ENCODE measurements at places on chromosomes 3 and 15. TPM values are rescaled to one million over a fixed set of nuclear protein-coding genes. Genes with fewer than 3 reads are reported as not detected.

- no peaks in the 10 kb centered on the region for H3K4me1 ChIP-seq
- DNase-seq, result no peak
- H3K36me3 ChIP-seq, result no peaks in the 10 kb centered on the region
- H3K27ac ChIP-seq, result no peak overlapping the region
- H3K4me3 ChIP-seq, result no peak overlapping the region
Measured at GRCh38 chr3:125958511-125959316, 10.3 kb upstream of the ROPN1B start.

GRCh38 chr3:190083635-190084034 is 37.1 kb downstream of the P3H2 start:
- no peaks in the 10 kb centered on the region for H3K4me1 ChIP-seq
- no peak overlapping the region for H3K27ac ChIP-seq
- H3K4me3 ChIP-seq, result no peak overlapping the region
- H3K36me3 ChIP-seq, result no peaks in the 10 kb centered on the region
- no peak for DNase-seq

DNA sequence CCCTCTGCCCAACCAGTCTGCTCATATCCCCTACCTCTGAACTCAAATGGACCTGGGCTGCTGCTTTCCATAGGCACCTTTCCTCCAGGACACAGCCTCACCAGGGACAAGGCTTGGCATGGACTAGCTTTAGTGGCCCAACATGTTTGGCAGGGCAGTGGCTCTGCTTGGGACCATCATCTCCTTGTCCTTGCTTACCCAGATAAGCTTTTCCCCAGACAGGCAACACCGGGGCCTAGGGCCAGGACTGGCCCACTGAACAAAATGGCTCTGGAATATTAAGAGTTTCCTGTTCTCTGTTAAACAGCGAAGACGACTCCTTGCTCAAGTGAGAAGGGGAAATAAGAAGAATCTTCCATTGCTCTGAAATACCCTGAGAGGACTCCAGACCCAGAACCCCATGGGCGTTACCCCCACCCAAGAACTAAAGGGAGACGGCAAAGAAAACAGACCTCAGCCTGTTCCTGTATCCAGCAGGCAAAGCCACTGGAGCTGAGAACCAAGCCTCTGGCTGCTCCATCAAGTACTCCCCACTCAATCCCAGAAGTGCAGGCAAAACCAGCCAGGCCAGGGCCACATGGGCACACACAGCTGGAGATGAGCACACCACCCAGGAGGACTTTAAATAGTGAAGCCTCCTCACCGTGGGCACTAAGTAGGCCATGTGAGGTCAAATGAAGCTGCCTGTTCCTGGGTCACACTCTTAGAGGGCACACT is 45.5 kb downstream of the CTNNB1 start:
- no peak overlapping the region for H3K4me3 ChIP-seq
- H3K36me3 ChIP-seq, result no peaks in the 10 kb centered on the region
- DNase-seq, result no peak
- H3K27me3 ChIP-seq, result no peaks in the 10 kb centered on the region
- H3K4me1 ChIP-seq, result no peaks in the 10 kb centered on the region
- no peak overlapping the region for H3K27ac ChIP-seq

Gene CACNA1D
- not detected for total RNA-seq

GRCh38 chr3:74214286-74214685 is 400.2 kb downstream of the CNTN3 start:
- no peak for DNase-seq
- H3K27ac ChIP-seq, result no peak overlapping the region
- H3K27me3 ChIP-seq, result no peaks in the 10 kb centered on the region
- no peaks in the 10 kb centered on the region for H3K36me3 ChIP-seq
- no peaks in the 10 kb centered on the region for H3K4me1 ChIP-seq
- no peak overlapping the region for H3K4me3 ChIP-seq

DNA sequence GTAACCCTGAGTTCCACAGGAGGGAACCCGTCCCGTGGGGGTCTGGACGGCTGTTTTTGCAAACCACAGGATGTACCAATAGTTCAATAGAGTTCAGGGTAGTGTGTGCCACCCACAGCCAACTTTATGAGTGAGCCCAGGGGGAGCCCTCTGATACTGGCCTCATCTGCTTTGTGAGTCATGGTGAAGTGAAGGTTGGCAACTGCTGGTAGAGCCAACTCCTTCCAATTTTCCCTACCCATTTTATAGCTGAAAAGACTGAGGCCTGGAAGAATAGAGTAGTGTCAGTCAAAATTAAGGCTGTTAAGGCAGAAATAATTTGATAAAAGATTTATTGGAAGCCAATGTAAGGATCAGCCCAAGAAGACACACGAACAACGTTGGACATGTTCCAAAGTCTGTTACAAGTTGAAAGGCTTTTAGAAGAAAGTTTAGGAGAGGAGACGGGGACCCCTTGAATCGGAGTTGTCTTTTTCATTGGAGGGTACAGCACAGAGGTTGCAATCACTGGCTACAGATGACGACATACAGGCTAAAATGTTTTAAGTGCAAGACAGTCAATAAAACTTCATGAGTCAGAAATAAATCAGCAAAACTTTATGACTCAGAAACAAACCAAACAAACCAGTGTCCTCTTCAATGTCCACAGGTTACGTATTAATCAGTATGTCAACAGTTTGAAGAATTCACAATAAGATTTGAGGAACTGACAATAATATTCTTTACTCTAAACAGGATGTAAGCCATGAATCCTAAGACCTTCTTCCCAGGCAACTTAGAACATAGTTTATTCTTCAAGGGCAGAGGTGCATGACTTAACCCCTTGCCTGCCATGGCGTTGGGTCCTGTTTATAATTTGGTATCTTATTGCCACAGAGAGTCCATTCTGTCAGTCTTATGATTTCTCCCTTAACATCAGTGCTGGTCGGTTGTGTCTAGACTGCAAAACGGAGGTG is 62.9 kb upstream of the NR2E3 start:
- no peak overlapping the region for H3K4me3 ChIP-seq
- H3K27ac ChIP-seq, result no peak overlapping the region
- H3K4me1 ChIP-seq, result no peaks in the 10 kb centered on the region
- no peak for DNase-seq

GRCh38 chr3:109924196-109924595 is 586.9 kb upstream of the DPPA4 start:
- no peaks in the 10 kb centered on the region for H3K4me1 ChIP-seq
- no peak overlapping the region for H3K4me3 ChIP-seq
- H3K36me3 ChIP-seq, result no peaks in the 10 kb centered on the region
- DNase-seq, result no peak
- no peaks in the 10 kb centered on the region for H3K27me3 ChIP-seq

DNA sequence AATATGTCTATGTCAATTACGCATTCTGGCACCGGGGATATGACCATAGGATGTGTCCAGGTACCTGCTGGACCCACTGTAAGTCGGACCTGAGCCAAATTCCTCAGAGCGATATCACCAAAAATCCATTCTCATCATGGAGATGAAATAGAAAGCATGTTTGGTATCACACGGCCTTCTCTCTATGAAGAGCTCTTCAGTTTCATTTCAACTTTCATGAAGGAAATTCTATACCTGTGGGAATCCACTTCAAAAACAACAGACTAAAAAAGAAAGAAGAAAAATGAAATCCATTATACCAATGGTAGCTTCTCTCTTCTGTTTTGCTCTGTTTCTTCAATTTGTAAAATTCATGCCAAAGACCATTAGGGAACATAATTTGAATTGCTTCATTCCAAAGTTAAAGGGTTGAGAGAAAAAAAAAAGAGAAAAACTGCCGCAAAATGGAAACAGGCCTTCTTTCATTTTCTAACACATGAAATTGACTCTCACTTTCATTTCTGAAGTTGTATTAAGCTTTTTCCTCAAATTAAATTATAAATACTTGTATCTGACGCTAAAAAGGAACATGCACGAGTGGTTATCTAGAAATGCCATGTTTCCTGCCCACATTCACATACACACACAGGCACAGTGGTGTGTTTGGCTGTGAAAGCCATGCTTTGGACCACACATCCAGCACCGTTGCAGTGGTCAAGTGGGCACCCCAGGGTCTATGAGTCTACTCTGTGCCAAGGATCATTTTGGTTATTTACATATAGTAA is 46.9 kb upstream of the DIPK2A start:
- peaks cover 68% of the 10 kb centered on the region for H3K4me1 ChIP-seq
- peak; percentile 58 for DNase-seq
- H3K36me3 ChIP-seq, result no peaks in the 10 kb centered on the region

GRCh38 chr3:117752984-117753717 is 1043.6 kb downstream of the TUSC7 start:
- no peaks in the 10 kb centered on the region for H3K36me3 ChIP-seq
- no peaks in the 10 kb centered on the region for H3K4me1 ChIP-seq
- no peak overlapping the region for H3K27ac ChIP-seq
- H3K27me3 ChIP-seq, result no peaks in the 10 kb centered on the region

GRCh38 chr3:152374262-152374990 is 105.7 kb downstream of the MBNL1 start:
- peak overlapping the region; percentile 28 for H3K27ac ChIP-seq
- H3K4me3 ChIP-seq, result no peak overlapping the region
- no peak for DNase-seq
- H3K36me3 ChIP-seq, result no peaks in the 10 kb centered on the region
- H3K27me3 ChIP-seq, result no peaks in the 10 kb centered on the region
- H3K4me1 ChIP-seq, result peaks cover 54% of the 10 kb centered on the region

GRCh38 chr3:40494698-40495097 is 11.1 kb upstream of the ZNF620 start:
- DNase-seq, result no peak
- no peaks in the 10 kb centered on the region for H3K4me1 ChIP-seq

Gene RBP2
- not detected for total RNA-seq

Gene FRMD4B
- 0.20 TPM for total RNA-seq

DNA sequence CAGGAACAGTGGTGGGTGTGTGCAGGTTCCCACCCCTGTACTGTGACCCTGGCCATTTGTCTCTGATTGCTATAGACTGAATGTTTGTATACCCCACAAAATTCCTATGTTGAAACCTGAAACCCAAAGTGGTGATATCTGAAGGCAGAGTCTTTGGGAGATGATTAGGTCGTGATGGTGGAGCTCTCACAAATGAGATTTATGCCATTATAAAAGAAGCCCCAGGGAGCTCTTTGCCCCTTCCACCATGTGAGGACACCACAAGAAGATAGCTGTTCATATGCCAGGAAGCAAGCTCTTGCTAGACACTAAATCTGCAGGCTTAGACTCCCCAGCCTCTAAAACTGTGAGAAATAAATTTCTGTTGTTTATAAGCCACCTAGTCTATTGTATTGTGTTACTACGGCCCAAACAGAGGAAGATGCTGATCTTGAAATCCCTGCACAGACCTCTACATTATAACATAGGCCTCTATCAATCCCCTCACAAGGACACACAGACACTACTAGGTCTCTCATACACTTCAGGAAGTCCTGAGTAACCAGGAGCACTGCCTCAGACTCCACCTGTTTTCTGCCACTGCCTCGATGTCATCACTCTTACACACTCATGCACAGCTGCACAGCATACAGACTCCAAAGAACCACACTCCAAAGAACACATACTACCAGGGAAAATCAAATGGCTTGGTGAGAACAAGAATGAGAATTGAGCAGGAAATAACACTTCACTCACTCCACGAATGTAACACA is 14.7 kb downstream of the IGSF11 start:
- H3K27ac ChIP-seq, result no peak overlapping the region
- no peaks in the 10 kb centered on the region for H3K36me3 ChIP-seq
- H3K4me3 ChIP-seq, result no peak overlapping the region
- no peak for DNase-seq
- H3K4me1 ChIP-seq, result no peaks in the 10 kb centered on the region
- H3K27me3 ChIP-seq, result no peaks in the 10 kb centered on the region

Gene GOLGA6L4
- total RNA-seq, result 3.9 TPM
